H1 (cell line): ENCODE measurements at places on chromosomes 1 and 21.

GRCh38 chr21:36247316-36248010 lies 72.5 kb upstream of the MORC3 start:
- no peak for DNase-seq

- DNase-seq: no peak
These were observed 857 bp downstream of the GPX7 start for GRCh38 chr1:52602856-52603600.

DNA sequence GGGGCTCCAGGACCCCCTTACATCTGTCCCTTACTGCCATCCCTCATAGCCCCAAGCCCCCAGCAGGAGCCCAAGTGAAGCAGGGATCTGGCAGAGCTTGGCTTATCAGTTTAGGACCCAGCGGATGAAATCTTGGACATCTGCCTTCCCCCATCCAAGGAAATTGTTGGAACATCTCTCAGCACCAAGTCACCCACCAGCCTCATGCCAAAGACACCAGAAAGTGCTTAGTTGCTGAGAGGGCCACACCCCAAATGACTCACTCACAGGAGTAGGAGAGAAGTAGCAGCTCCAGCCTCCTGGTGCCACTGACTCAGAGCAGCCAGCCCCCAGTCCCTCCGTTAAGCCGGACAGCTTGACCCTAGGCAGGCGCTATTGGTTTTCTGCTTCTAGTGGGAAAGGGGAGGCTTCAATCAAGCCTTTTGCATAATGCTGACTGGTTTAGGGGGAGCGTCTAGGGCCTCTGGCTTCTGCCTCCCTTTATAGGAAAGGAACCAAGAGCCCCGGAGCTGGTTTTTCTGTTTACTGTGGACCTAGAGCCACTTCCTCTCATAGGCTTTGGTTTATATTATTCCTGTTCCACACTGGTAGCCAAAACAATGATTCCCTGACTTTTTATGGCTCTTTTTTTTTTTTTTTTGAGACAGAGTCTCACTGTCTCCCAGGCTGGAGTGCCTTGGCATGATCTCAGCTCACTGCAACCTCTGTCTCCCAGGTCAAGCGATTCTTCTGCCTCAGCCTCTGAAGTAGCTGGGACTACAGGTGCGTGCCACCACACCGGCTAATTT lies 114.2 kb upstream of the IPO9 start:
- no peak for DNase-seq

DNA sequence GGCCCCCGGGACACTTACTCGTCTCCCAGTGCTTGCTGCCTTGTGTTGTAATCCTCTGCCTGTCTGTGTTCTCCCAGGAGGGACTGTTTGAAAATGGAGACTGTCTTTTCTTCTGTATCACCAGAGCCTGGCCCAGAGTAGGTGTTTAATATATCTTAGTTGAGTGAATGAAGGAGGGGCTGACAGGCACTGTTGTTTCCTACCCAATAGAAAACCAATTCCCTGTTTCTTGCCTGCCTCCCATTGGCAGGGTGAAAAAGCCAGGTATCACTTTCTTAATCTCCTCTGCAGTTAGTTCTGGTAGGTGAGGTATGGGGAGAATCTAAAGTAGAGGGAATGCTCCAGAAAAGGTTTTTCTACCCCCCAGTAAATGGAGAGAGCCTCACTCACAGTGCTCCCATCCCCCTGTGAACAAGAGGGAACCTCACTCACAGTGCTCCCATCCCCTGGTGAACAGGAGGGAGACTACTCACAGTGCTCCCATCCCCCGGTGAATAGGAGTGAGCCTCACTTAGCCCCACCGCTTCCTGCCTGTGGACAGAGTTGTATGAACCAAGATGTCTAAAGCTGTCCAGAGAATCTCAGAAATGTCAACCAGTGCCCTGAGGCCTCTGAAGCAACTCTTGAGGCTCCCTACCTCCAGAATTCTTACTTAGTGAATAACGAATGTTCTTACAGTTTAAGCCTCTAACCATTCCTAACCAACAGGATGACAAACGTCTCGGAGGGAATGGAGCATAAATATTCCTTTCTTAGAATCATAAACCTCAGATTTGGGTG lies at the start of gene GJA5:
GJA5 (minus strand) TSS at position 122 of the 780 bp plus-strand sequence. CDS start 1,364 bp downstream, outside the sequence.
- no peak for DNase-seq

DNA sequence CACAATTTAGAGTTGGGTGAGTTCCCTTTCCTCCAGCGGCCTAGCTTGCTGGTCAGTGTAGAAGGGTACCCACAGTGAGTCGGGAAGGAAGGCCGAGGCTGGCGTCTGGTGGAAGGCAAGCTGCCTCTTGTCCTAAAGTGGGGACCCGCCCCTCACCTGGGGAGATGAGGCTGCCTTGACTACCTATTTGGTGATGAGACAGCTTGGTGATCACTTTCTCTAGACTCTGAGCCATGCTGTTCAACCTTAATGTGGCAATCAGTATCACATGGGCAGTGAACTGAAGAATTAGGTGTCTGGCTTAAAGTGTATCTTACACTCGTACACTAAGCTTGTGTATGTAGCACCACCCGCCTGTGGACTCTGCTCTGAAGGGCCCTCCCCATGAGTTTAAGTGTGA lies 100.7 kb downstream of the COLGALT2 start:
- no peak for DNase-seq

DNA sequence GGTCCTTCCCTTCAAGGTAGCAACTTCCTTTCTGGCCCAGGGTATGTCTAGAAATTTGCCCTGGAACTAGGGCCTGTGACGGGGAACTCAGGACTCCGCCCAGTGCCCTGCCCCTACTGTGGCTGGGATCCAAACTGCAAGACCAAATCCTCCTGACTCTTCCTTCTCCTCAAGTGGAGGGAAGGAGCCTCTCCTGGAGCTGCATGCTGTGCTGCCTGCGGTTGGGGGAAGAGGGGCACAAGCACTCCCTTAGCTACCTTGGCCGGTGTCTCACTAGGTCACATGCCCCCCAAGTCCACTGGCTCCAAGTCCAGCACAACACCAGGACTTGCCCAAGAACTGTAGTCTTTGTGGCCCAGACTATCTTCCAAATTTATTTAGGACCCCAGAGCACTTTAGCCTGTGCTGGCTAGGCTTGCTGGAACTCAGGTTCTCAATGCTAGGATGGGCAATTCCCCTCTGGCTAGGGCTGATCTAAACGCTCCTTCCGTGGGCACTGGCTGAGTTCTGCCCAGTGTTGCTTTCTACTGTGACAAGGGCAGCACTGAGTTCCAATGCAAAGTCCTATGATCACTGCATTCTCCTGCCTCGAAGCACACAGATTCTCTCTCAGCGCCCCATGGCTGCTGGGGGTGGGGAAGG lies 12.2 kb downstream of the ADSS2 start:
- no peak for DNase-seq

DNA sequence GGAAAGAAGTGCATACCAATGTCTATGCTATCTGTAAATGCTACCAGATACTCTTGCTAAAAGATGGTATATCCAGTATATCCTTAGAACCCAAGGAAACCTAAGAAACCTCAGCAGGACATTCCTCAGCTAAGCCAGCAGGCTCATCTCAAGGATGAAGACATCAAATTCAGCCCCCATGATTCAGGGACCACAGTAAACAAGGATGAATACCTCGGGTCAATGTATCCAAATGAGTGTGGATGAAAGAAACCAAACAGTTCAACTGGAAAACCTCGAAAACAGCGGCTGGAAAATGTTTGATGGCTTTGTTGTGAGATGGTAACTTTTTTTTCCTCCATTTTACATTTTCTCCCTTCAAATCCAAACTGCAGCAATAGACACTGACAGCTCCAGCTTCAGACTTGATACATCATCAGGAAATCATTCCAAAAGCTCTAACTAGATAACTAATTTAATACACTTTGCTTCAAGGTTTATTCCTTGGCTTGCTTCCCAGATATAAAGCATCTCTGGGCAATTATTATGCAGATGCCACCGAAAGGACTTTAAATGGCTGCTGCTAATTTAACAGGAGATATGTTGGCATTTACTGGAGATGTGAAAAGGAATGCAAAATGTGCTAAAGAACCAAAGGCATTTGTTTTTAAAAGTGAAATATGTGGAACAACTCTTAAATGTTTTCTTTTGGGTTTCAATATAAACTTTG lies 73.6 kb downstream of the SMYD2 start:
- no peak for DNase-seq

GRCh38 chr1:47522935-47523834 lies 85.3 kb downstream of the FOXD2 start:
- DNase-seq: no peak

DNA sequence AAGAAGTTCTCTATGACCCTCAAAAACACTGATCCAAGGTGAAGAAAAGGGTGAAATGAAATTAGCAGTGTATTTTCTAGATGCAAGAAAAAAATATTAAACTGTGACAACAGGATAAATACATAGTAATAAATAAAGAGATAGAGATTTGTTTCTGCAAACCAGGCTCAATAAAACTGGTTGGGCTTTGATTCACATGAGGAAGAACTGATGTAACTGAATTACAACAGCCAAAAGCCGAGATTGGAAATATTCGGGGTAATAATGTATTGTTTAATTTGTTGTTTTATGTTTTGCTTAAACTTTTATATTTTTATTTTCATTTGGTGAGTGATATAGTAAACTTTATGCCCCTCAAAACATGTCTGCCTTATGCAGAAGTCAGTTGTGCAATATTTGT lies 285.0 kb downstream of the BRINP3 start:
- DNase-seq: no peak

- DNase-seq: no peak
These were observed 169.4 kb downstream of the GALNT2 start for GRCh38 chr1:230236301-230237008.

GRCh38 chr1:1875932-1876331 lies 15.0 kb downstream of the GNB1 start:
- no peak for DNase-seq

DNA sequence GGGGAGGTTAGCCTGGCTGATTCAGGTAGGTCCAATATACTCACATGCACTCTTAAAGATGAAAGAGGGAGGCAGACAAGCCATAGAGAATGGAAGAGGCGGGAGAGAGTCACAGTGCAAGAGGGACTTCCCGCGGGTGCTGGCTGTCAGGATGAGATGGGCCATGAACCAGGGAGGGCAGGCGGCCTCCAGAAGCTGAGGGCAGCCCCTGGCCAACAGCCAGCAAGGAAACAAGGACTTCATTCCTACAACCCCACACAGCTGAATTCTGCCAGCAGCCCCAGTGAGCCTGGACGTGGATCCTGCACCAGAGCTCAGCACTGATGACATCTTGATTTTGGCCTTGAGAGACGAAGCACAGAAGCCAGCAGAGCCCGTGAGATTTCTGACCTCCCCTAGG lies 15.1 kb upstream of the B3GALT5 start:
- DNase-seq: no peak

DNA sequence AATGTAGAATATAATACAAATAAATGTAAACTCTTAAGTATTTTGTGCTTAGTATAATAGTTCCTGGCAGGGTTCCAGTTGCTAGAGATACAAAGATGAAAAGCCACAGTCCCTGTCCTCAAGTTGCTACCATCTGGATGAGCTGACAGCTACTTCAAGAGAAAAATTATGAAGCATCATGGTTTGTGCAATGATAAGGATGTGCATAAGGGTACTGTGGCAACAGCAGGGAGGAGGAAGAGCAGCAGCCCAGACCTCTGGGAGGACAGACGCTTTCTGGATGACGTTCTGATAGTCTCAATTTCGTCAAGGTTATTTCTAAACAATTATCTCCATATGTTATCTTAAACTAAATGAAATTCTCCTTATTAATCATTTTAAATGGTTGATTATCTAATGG lies 198.9 kb downstream of the NTNG1 start:
- no peak for DNase-seq

DNA sequence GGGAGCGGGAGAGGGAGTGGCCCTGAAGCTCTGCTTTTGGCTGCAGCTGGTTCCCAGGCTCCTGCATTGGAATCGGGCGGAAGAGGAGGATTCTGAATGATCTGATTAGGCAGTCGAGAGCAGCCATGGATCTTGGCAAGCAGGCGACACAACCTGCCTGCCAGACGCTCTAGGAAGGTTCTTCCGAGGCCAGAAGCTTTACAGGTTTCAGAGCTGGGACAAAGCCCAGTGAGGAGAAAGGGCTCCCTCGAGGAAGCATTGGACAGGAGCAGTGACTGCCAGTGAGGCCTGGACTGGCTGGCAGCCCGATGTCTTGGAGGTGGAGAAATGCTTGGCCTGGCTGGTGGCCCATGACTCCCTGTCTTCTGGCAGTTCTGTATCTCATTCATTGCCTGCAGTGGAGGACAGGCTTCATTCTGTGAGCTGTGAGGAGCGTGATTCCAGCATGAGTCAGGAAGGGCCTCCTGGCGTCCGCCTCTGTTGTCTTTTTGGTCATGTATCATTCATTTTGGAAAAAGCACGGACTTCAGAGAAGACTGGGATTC lies 132.7 kb upstream of the IPO9 start:
- no peak for DNase-seq

GRCh38 chr1:87632232-87632631 lies 303.6 kb downstream of the LMO4 start:
- DNase-seq: no peak

- no peak for DNase-seq
These were observed 5.3 kb downstream of the KRTAP10-1 start for GRCh38 chr21:44534688-44535087.

DNA sequence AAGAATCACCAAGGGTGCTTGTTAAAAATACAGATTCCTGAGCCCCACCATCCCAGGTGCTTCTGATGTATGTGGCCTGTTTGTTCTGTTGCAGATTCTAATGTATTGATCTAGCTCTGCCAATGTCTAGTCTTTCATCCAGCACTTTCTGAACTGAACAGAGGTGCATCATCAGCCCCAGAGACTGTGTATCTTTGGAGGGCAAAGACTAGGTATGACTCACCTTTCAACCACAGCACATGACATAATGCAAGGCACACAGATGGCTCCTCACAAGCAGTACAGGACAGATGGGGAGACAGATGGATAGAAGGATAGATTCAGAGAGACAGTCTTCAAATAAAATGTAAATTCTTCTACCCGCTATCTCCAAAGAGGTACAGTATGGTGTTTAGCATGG lies 32.3 kb downstream of the CD58 start:
- no peak for DNase-seq

- DNase-seq: no peak
These were observed 51.4 kb downstream of the DPYD start for GRCh38 chr1:97869441-97869840.

GRCh38 chr1:3836421-3836820 lies 20.6 kb downstream of the CEP104 start:
- no peak for DNase-seq

- no peak for DNase-seq
These were observed 5.2 kb upstream of the KISS1 start for GRCh38 chr1:204201348-204202040.

DNA sequence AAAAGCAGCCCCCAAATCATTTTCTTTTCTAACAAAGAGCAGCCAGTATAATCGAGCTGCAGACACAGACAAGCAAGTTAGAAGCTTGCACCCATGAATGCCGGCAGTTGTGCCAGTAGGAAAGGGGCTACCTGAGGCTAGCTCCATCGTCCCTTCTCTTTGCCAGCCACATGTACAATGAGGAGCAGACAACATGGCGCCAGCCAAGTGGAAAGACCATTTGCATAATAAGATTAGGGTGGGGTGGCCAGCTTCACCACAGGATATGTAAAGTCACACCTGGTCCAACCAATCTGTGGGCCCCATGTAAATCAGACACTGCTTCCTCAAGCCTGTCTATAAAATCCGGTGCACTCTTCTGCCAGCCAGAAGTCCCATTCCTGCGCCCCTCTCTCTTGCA lies 103.7 kb downstream of the CCDC185 start:
- no peak for DNase-seq
